Stimulated activated CD8-positive, alpha-beta memory T cell treated with anti-CD3 and anti-CD28 coated beads, Interleukin-7, amount 100 ng/mL, for 1 hour (primary cell): ENCODE measurements at places on chromosomes 2 and 18.

DNA sequence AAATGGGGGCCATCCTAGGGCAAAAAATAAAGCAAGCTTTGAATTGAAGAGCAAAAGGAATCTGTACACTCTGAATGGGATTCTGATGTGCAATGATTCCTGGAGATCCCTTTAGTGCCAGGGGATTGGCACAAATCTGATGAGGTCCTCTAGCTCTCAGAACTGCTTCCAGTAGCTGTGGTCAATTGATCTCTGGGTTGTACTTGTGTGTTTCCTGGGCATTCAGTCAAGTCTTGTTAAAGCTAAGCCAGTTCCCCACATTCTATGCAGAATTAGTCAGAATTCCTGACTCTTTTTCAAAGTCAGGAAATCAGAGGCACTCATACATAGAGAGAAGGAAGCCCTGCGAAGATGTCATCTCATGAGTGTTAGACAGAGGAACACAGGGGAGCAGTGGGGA, 161.3 kb downstream of the DNER start:
- no peak for DNase-seq

GRCh38 chr2:151916632-151917031, 88.4 kb upstream of the ARL5A start:
- no peak for DNase-seq

DNA sequence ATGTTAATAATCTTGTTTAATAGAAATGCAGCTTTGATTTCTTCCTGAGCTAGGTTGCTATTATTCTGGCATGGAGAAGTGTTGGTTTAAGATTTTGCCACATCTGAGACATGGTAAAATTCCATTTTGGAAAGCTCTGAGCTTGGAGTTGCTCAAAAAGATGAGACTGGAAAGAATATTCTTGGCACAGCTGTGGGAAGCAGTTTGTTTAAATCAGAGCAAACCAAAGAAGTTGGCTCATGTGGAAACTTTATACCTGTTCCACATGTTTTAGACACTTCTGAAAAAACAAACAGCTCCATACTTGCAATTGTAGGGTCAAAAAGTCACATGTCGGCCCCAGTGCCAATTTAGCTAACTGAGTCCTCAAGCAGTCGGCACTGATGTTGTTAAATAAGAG, 116.6 kb downstream of the SLC4A3 start:
- DNase-seq: no peak

DNA sequence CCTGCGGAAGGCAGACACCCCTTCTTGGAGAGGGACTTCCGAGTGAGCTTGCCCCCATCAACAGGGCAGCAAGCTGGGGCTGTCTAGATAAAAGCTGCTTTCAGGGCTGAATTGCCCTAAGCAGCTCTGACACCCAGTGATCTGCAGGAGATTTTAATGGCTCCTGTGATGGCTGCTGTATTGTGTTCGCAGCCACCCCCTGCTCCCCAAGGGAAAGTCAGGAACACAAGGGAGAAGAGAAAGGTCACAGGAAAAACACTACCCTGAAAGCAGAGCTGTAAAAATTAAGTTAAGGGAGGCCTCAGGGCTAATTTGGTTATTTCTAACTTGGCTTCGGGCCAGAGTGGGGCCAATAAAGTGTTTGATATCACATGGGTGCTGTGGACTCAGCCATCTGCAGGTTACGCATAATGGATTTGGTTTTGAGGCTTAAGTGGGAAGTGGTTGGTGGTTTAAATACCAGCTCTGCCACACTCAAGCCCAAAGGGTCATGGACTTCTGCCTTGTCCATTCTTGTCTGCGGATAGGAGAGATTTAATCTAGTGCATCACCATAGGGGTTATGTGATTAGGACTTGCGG, 147.6 kb downstream of the CLIP4 start:
- DNase-seq: no peak

GRCh38 chr2:113981404-113982134, 91.7 kb downstream of the ACTR3 start:
- no peak for DNase-seq

DNA sequence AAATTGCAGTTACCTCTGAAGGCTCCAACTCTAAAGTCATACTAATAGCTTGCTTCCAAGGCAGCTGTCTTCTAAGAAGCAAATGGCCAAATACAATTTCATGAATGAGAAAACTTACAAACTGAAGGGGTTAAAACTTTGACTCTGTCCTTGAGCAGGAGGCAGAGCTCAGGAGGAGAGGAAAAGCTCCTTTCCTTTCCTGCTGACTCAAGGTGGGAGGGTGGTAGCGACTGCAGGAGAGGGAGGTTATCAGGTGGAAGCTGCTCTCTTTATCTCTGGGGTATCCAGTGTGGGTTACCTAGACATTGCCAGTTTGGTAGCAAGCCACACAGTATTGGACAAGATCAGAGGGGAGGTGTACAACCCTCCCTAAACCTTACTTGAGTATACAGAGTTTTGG, 2.7 kb upstream of the EFEMP1 start:
- DNase-seq: no peak

- DNase-seq: no peak
These were observed 62.1 kb downstream of the TCF4 start for GRCh38 chr18:55525845-55526244.

- DNase-seq: no peak
These were observed 59.4 kb upstream of the SOS1 start for GRCh38 chr2:39179974-39180960.

- no peak for DNase-seq
These were observed 49.4 kb upstream of the TGFA start for GRCh38 chr2:70603066-70603465.

- DNase-seq: no peak
These were observed 482 bp downstream of the DLGAP1 start for GRCh38 chr18:4454537-4455112.

- DNase-seq: no peak
These were observed 39.3 kb upstream of the EFEMP1 start for GRCh38 chr2:55962915-55963314.

DNA sequence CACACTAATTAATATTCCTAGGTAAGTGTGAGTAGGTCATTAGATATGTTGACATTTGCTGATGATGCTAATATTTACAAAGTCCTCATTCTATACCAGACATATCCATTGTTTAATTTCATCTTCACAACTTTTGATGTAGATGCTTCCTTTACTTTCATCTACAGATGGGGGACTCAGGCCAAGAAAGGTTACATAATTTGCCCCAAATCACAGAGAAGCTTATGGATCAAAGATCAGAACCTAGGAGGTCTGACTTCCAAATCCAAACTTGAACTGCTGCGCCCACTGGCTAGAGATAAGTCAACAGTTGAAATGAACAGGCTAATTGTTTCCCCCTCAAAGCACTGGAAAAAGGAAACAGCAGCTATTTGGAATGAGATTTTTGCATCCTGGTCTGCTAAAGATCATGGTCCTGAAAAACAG, 95.6 kb upstream of the TMEM178A start:
- no peak for DNase-seq

DNA sequence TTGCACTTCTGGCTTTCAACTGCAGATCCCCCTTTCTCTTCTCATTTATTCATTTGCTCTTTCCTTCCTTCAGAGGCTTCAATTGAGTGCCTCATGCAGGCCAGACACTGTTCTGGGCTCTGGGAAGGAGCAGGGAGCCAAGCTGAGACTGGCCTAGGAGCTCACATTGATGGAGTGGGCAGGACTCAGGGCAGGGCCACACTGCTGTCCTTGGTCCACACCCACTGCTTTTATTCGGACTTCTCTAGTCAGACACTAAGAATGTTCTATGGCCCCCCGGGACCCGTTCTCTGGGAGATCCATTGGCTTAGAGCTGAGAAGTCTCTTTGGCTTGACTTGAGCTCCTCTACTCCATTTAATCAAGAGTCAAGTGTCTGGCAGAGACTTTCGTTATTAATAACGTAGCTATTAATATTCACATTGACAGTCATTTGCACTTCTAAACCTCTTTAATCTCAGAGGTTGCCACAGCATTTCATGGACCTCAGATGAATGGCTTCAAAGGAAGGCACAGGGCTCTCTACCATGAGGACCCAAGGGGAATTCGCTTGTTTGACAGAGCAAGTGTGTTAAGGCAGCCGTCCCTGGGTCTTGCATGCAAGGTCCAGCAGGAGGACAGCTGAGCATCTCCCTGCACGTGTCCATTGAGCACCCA, 20.1 kb downstream of the SH3RF3 start:
- DNase-seq: no peak

GRCh38 chr2:136235546-136235945, 117.6 kb upstream of the CXCR4 start:
- no peak for DNase-seq

GRCh38 chr2:109479804-109480203, 134.0 kb downstream of the SEPTIN10 start:
- DNase-seq: no peak

- DNase-seq: no peak
These were observed 15.6 kb upstream of the MC2R start for GRCh38 chr18:13930964-13931363.

GRCh38 chr2:68789603-68790002, 55.0 kb downstream of the ARHGAP25 start:
- DNase-seq: no peak

DNA sequence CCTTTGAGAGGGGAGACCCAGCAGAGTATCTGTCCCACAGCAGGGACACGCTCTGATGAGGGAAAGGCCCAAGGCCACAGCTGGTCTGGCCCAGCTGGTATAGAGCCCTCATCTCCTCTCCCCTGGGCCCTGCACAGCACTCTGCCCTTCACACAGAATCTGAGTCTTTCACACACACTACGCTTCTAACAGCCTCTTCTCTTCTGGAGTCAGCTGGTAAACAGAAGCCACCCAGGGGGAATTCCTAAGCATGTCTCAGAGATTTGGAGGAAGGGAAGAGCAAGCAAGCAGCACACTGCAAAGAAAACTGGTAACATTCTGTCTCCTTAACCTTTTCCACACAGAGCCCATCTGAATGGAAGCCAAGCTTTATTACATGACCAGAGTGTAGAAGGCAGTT, 121.1 kb upstream of the ACAA2 start:
- DNase-seq: no peak

GRCh38 chr2:44804406-44805265, 136.9 kb upstream of the SIX3 start:
- no peak for DNase-seq

DNA sequence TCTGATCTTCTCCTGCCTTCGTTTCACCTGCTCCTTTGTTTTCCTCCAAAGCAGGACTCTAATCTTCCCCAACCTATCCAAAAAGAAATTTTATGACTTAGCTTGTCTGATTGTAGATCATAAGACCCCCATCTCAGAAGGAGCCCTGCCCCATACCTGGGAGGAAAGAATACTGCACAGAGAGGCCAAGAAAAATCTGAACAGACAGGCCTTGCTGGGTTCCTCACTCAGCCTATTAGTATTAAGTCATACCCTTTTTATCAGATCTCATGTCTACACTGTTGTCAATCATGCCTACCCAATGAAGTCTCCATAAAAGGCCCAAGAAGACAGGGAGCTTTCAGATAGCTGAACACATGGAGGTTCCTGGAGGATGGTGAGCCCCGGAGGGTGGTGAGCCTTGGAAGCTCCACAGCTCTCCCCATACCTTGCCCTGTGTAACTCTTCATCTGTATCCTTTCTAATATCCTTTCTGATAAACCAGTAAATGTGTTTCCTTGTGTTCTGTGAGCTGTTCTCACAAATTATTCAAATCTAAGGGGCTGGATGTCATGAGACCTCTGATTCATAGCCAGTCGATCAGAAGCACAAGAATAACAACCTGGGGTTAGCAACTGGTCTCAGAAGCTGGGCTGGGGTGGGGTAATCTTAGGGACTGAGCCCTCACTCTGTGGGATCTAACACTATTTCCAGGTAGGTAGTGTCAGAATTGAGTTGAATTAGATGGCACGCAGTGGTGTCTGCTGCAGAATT, 108.8 kb downstream of the SPOPL start:
- DNase-seq: no peak

- DNase-seq: no peak
These were observed 33.8 kb downstream of the TEX51 start for GRCh38 chr2:126932529-126932928.

GRCh38 chr18:49584394-49584793, 22.5 kb downstream of the LIPG start:
- no peak for DNase-seq

- no peak for DNase-seq
These were observed 10.0 kb upstream of the GCA start for GRCh38 chr2:162333968-162334367.

DNA sequence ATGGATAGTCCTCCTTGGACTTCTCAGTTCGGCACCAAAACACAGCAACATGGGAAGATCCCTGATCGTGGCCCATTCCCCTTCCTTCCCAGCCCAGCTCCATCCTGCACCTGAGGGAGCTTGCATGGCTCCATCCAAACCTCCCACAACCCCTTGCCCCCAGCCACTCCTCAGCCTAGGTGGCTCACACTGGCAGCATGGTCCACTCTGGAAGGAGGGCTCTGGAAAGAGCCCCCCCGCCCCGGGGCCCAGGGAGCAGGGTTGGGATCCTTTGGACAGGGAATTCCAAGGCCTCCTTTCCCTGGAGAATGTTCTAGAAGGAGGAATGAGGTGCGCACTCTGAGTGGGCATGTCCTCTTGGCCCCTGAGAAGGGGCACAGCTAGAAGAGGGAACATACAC, 62.8 kb upstream of the ID2 start:
- DNase-seq: no peak

DNA sequence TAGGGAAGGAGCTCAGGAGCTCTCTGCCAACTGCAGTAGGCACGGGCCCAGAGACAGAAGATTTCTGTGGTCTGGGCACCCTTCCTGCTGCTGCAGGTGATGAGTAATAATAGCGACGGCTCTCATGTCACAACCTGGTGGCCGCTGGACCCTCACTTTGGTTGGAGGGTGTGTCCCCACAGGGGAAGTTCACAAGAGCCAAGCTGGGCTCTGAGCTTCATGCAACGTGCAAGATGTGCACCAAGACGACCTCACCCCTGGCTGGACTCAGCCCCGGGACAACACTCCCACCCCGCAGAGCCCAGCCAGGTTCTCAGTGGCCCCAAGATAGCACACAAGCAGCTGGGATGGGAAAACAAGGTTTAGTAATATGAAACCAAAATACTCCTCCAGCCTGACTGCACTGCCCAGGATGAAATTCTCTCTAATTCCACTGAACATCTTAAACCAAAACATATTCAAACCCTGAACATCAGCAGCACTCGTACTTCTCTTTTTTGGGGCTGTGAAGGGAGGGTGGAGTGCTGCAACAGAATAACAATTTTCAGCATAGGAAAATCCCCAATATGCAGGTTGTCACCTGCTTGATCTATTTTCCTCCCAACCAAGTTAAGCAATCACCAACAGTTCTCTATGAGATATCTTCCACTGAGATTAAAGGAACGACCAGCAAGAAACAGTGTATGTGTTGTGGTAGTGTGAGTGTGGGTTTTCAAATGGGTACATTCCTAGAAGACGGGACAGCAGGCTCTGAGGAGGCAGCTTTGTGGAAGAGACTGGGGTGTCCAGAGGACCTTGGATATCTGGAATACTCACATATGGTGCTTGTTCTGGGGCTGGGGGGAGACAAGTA, 26.5 kb downstream of the BCL2 start:
- DNase-seq: no peak

GRCh38 chr2:26847307-26847654, 651 bp upstream of the DPYSL5 start:
- no peak for DNase-seq
